Ovary (tissue), 10 donors: ENCODE measurements at places on chromosomes 1 and 21. TPM values are rescaled to one million over a fixed set of nuclear protein-coding genes. Genes with fewer than 3 reads are reported as not detected.

GRCh38 chr21:44279354-44280260 is 6.1 kb upstream of the AIRE start:
- no peaks in the 10 kb centered on the region for H3K36me3 ChIP-seq
- H3K27ac ChIP-seq: no peak overlapping the region
- no peak for DNase-seq
- H3K4me3 ChIP-seq: no peak overlapping the region
- H3K27me3 ChIP-seq: no peaks in the 10 kb centered on the region

DNA sequence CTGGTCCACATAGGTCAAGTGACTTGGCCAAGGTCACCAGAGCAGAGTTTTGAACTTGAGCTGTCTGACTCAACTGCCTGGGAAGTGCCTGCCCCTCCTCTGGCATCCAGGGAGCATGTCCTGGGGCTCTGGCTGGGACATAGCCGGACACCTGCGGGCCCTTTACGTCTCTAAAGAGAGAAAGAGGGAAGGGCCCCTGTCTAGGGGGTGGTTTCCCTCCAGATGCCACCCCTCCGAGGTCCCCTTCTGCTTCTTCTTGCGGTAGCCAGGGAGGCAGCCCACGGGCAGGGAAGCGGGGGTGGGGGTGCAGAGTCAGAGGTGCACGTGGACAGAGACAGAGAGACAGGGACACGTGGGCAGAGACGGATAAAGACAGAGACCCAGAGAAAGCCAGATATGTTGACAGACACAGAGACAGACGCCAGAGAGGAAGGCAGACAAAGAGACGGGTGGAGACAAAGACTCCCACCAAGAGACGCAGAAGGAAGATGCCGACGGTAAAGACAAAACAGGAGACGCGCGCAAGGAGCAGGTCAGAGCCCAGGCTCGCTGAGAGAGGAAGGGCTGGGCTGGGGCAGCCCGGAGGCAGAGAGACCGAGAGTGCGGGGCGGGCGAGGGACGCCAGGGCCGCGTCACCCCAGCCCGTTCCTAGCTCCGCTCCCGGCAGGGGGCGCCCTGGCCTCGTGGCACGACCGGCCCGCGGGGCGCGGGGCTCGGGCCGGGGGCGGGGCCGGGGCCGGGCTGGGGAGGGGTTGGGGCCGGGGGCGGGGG is 458 bp upstream of the ALPL start:
- H3K27me3 ChIP-seq: no peaks in the 10 kb centered on the region
- no peaks in the 10 kb centered on the region for H3K36me3 ChIP-seq
- peak; percentile 79 for DNase-seq
- no peak overlapping the region for H3K4me3 ChIP-seq

- DNase-seq: peak; percentile 38
- H3K27ac ChIP-seq: no peak overlapping the region
- no peaks in the 10 kb centered on the region for H3K27me3 ChIP-seq
- peak overlapping the region; percentile 35 for H3K4me3 ChIP-seq
Measured at GRCh38 chr1:158149175-158149574, 31.5 kb upstream of the CD1D start.

DNA sequence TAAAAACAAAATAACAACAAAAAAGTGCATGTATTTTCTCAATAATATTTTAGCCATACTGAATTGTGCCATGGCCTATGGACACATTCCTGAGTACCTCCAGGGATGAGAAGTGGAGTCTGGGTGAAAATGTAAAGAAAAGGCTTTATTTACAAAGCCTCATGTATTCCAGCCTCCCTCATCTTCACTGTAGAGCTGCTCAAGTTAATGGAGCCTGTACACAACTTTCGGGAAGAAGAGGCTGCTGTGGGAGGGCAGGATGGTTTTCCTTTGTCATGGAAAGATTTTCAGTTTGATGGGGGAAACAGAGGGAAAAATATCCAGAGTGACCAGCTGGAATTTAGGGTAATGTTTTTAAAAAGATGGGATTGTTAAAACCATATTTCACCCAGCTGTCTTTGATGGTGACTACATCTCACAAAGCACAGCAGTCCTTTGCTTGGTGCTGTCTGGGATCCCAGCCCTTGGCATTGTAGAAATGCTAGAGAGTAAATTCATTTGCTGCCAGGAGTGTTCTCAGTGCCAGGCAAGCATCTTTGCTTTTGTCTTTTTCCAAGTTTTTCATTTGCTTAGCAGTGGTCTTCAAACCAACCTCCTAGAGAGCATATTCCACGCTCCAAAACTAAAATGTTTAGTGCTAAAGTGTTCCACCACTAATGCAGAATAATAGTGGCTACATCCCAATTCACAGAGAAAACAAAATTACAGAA is 54.9 kb downstream of the DPT start:
- no peak overlapping the region for H3K27ac ChIP-seq
- H3K4me1 ChIP-seq: no peaks in the 10 kb centered on the region
- H3K4me3 ChIP-seq: no peak overlapping the region
- H3K27me3 ChIP-seq: no peaks in the 10 kb centered on the region

DNA sequence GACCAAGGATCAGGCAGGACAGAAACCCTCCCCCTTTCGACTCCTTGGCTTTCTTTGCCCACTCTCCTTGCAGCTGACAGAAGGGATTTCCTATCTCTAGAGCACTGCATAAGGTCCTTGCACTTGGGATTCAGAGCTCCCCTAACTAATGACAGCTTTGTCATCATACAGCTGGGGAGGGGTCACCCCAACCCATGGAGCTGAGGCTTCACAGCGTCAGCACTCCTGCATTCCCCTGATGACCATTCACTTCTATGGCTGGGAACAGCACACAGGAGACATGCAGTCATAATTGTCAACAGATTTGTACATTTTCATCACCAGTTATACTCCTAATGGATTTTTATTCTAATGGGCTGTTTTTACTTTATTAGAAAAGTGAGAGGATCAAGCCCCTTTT is 161.7 kb upstream of the C1orf87 start:
- DNase-seq: no peak
- H3K27ac ChIP-seq: no peak overlapping the region
- H3K27me3 ChIP-seq: no peaks in the 10 kb centered on the region
- H3K4me1 ChIP-seq: no peaks in the 10 kb centered on the region
- no peak overlapping the region for H3K4me3 ChIP-seq

GRCh38 chr1:1183221-1183747 is 9.6 kb downstream of the TTLL10 start:
- H3K36me3 ChIP-seq: no peaks in the 10 kb centered on the region
- H3K27me3 ChIP-seq: no peaks in the 10 kb centered on the region
- no peak overlapping the region for H3K4me3 ChIP-seq

DNA sequence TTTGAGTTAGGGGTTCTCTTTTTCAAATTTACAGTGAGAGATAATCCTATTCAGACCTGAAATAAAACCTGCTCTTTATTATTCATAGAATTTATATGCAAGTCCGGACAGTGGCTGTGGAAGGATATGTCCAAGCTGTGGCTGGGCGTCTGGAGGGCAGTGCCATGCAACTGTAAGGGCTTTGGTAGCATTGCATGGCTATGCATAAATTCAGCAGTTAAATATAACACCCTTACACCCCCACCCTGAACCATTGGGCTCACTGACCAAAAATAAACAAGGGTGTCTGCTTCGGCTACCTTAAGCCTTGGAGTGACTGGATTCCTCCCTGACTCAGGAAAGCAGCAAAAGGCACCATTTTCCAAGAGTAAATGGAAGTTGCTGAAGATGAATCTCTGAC is 5.4 kb downstream of the CHTOP start:
- no peaks in the 10 kb centered on the region for H3K27me3 ChIP-seq
- DNase-seq: peak; percentile 4
- no peak overlapping the region for H3K27ac ChIP-seq
- H3K4me1 ChIP-seq: peaks cover 11% of the 10 kb centered on the region

GRCh38 chr1:166379447-166379846 is 212.6 kb upstream of the FAM78B start:
- no peak overlapping the region for H3K27ac ChIP-seq
- H3K4me1 ChIP-seq: no peaks in the 10 kb centered on the region
- no peaks in the 10 kb centered on the region for H3K27me3 ChIP-seq

Gene GBP7
- not detected for total RNA-seq

Gene EBNA1BP2
- 28.1 TPM for total RNA-seq

Gene GJC2
- 12.6 TPM for total RNA-seq
